ENCODE measurements at places on chromosomes 3 and 15. TPM values are rescaled to one million over a fixed set of nuclear protein-coding genes. Genes with fewer than 3 reads are reported as not detected.

The CIDEC gene
- polyA plus RNA-seq = 1.1 TPM

The TMIE gene
- 0.42 TPM for polyA plus RNA-seq

The FGF7 gene
- 3.6 TPM for polyA plus RNA-seq

The GCSAM gene
- polyA plus RNA-seq = 0.07 TPM

The CPNE9 gene
- polyA plus RNA-seq = 0.19 TPM

The PLXNB1 gene
- 286 TPM for polyA plus RNA-seq

The UCN2 gene
- not detected for polyA plus RNA-seq

The IP6K2 gene
- 107 TPM for polyA plus RNA-seq

The HRG gene
- polyA plus RNA-seq = not detected

The CFAP91 gene
- 14.9 TPM for polyA plus RNA-seq

The GOLGA8Q gene
- polyA plus RNA-seq = 2.6 TPM

The SCN11A gene
- 0.04 TPM for polyA plus RNA-seq

The CDCP1 gene
- 3.4 TPM for polyA plus RNA-seq

The ECE2 gene
- 7.7 TPM for polyA plus RNA-seq

The MED12L gene
- polyA plus RNA-seq = 0.16 TPM

The SYNPR gene
- not detected for polyA plus RNA-seq

The AADAC gene
- polyA plus RNA-seq = 9.1 TPM

The CSPG5 gene
- polyA plus RNA-seq = 0.15 TPM

The CLRN1 gene
- polyA plus RNA-seq = not detected

The AQP9 gene
- 0.31 TPM for polyA plus RNA-seq

The SH3GL3 gene
- 0.23 TPM for polyA plus RNA-seq

The RCN2 gene
- polyA plus RNA-seq = 12.5 TPM

The GNAT1 gene
- polyA plus RNA-seq = not detected

The ITGA11 gene
- polyA plus RNA-seq = 1.1 TPM

The GPR62 gene
- polyA plus RNA-seq = not detected

The SNURF gene
- polyA plus RNA-seq = 8.6 TPM

The LDHAL6B gene
- not detected for polyA plus RNA-seq

The SLC28A2 gene
- polyA plus RNA-seq = not detected

The ADAMTS9 gene
- polyA plus RNA-seq = 34.7 TPM

The KNG1 gene
- polyA plus RNA-seq = 0.14 TPM

The DENND6A gene
- polyA plus RNA-seq = 6.1 TPM

The CPN2 gene
- polyA plus RNA-seq = not detected

The CCRL2 gene
- polyA plus RNA-seq = 0.75 TPM

The TNFSF10 gene
- polyA plus RNA-seq = 9.0 TPM

The MORC1 gene
- polyA plus RNA-seq = not detected

The TUSC7 gene
- not detected for polyA plus RNA-seq

The CCR8 gene
- polyA plus RNA-seq = not detected

The ESYT3 gene
- polyA plus RNA-seq = 1.2 TPM

The COL6A5 gene
- polyA plus RNA-seq = not detected

The CTDSPL2 gene
- polyA plus RNA-seq = 2.7 TPM

The PPP1R14D gene
- 2.6 TPM for polyA plus RNA-seq

The SKOR1 gene
- 0.30 TPM for polyA plus RNA-seq

The CA12 gene
- polyA plus RNA-seq = 7.5 TPM

The EIF4G1 gene
- 159 TPM for polyA plus RNA-seq

The GPR176 gene
- polyA plus RNA-seq = 1.1 TPM

The CCDC191 gene
- polyA plus RNA-seq = 8.7 TPM

The ELL3 gene
- polyA plus RNA-seq = 2.1 TPM

The CLDN16 gene
- polyA plus RNA-seq = 0.09 TPM

The POC1A gene
- 0.46 TPM for polyA plus RNA-seq

The RASA2 gene
- polyA plus RNA-seq = 3.2 TPM

The ACTR8 gene
- 12.5 TPM for polyA plus RNA-seq

The SPESP1 gene
- polyA plus RNA-seq = 0.61 TPM

The HCLS1 gene
- 8.1 TPM for polyA plus RNA-seq

The TMEM40 gene
- polyA plus RNA-seq = 0.38 TPM

The TEX9 gene
- polyA plus RNA-seq = 1.6 TPM

The RBMS3 gene
- polyA plus RNA-seq = 7.5 TPM

The IL17RC gene
- polyA plus RNA-seq = 55.7 TPM

The TMEM108 gene
- polyA plus RNA-seq = 2.1 TPM

The TIGIT gene
- 0.05 TPM for polyA plus RNA-seq

The PLA2G4E gene
- not detected for polyA plus RNA-seq
